ENCODE measurements at places on chromosomes 7 and 10.

- DNase-seq = no peak
Measured at GRCh38 chr10:97659589-97659988, 19.1 kb downstream of the PI4K2A start.

- DNase-seq = no peak
Measured at GRCh38 chr7:14752301-14752700, 150.2 kb downstream of the DGKB start.

DNA sequence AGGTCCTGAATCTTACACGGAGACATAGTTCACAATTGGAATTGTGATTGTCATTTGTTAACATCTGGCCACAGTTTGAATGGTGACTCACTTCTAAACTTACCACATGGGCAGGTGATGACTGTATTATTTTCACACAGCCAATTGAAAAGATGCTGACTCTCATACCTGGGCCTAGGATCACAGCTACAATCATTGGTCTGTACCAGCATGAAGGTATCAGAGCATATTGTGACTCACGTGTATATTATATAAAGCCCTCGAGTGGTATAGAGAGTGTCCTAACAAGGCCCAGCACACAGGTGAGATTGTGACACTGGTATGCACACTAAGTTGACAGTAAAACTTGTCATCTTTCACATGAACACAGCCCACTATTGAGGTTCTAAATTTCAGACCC, 9.4 kb upstream of the ZNF107 start:
- DNase-seq = no peak

DNA sequence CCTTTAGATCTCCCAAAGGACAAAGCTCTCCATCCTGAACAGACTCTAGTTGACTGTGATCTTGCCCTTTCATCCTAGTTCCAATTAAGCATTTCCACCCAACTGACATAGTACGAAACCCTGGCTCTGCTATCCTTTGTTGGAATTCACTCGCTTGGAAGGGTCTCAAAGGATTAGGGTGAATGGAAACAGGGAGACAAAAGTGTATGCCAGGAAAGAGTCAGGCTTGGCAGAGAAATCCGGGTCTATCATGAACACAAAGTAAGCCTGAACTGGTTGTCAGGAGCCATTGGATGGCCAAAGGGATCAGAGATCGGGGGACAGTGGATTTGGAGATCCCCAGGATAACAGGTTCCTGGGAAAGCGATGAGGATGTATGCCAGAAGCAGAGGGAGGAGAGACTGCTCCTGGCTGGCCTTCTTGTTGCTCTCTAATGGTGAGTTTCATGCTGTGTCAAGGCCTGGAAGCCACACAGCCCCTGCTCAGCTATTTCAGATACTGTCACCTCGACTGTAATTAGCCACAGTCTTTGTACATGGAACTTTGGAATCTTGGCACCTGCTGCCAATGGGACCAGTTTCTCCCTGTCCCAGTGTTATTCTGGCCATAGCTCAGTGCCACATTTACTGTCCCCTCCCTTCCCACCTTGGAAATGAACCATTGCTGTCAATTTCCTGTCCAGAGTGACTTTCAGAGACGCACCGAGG, 1168.7 kb upstream of the AUTS2 start:
- no peak for DNase-seq

- no peak for DNase-seq
Measured at GRCh38 chr7:125654076-125654475, 724.5 kb upstream of the POT1 start.

- DNase-seq = no peak
Measured at GRCh38 chr7:128831994-128832879, 2.0 kb downstream of the FLNC start.

GRCh38 chr10:637221-637620, 52.2 kb downstream of the DIP2C start:
- no peak for DNase-seq

GRCh38 chr7:34073676-34074075, 168.3 kb downstream of the BMPER start:
- DNase-seq = no peak

GRCh38 chr7:152519290-152519689, 83.5 kb upstream of the KMT2C start:
- DNase-seq = no peak

DNA sequence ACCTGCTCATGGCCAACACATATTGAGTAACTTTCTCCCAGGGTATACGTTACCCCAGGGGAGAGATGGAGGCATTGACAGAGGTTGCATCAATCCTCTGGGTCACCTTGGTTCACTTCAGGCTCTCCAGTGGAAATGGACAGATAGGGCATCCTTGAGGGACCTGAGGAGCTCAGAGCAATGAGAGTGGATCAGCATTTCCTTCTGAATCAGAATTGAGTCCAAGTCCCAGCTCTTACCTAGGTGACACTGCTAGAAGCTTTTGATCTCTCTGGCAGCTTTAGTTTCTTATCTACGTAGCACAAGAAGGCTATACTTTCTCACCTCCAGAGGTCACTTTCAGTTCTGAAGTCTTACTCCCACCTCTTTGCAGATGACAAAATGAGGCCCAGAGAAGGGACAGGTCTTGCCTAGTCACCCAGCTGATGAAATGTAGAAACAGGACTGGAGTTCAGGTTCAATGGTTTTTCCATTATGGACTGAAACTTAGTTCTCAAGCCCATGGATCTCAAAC, 35.2 kb downstream of the PANK1 start:
- DNase-seq = no peak

GRCh38 chr10:68925489-68925888, 24.4 kb downstream of the DDX50 start:
- DNase-seq = no peak

DNA sequence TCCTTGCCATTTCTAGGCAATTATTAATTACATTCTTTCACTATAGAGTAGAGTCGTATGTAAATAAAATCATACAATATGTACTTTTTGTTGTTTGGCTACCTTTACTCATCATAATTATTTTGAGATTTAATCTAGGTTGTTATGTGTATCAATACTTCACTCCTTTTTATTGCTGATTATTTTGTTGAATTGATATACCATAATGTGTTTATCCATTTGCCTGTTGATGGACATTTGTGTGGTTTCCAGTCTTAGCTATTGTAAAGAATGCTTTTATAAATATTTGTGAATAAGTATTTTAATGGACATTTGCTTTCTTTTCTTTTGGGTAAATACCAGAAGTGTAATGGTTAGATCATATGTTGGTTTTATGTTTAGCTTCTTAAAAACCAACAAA, 174.0 kb downstream of the RAMP3 start:
- no peak for DNase-seq

- no peak for DNase-seq
Measured at GRCh38 chr10:72061491-72061890, 26.9 kb downstream of the SPOCK2 start.

- no peak for DNase-seq
Measured at GRCh38 chr7:19754521-19755116, 18.8 kb downstream of the TMEM196 start.

DNA sequence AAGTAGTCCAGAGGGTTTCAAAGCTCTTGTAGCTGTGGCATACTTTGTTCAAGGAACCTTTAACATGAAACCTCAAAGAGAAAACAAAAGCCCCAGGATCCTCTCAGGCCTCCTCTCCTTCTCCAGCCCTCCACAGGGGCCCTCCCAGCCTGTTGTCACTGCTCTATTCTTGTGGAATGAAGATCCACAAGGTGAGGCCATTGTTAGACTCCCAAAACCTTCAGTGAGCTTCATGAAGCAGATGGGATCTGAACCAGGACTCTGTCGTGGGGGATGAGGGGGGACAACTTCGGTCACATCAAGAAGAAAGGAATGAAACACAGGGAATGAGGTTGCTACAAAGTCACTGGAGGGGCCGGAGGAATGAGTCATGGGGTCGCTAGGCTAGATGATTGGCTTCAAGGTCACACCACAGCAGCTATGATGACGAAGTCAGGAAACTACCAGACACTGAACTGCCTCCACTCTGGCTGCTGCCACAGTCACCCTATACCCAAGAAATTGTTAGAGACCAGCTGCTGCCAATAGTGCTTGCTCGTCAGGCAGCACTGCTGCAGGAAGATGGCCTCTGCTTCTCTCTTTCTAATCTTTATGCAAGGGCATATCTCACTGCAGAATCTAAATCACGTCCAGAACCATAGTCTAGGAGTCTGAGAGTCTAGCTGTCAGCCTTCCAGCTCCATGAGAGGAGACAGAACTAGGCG, 208.8 kb downstream of the HIBADH start:
- DNase-seq = peak; percentile 41

- no peak for DNase-seq
Measured at GRCh38 chr10:17134737-17135260, 5.2 kb upstream of the CUBN start.

GRCh38 chr7:134792968-134793367, 13.5 kb downstream of the CALD1 start:
- DNase-seq = no peak

DNA sequence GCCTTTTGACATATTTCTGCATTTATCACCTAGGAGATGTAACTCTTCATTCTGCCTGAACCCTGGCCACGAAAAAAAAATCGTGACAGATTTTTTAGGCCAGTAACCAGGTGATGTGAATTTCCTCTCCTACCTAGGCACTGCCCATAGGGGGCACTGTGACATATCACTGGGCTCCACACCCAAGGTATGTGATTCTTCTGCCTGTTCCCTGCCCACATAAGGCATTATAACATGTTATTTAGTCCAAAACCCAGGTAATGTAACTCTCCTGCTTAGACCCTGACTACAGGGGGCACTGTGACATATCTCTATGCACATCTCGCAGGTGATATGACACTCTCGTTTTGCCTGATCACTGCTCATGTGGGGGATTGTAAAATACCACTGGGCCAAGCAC, 29.5 kb upstream of the ZNF107 start:
- no peak for DNase-seq

DNA sequence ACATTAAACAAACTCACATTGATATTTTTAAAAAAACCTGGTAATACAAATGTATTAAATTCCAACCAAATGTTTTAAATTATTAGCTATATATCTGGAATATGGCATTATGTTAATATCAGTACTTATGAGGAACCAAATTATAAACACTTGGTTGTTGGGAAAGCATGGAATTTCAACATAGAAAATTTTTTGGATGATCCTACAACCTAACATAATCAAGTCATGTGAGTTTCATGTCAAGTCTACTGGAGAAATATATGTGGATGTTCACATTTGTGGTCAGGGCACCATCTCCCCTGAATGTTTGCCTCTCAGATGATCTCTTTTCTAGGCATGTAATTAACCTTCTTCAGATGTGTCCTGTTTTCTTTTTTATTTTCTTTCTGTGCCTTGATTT, 5.2 kb upstream of the POT1 start:
- DNase-seq = no peak

- no peak for DNase-seq
Measured at GRCh38 chr7:131621652-131622051, 65.2 kb upstream of the PODXL start.

- DNase-seq = no peak
Measured at GRCh38 chr10:63084690-63085382, 48.3 kb upstream of the NRBF2 start.

- DNase-seq = no peak
Measured at GRCh38 chr10:124066781-124067714, 26.4 kb downstream of the CHST15 start.

DNA sequence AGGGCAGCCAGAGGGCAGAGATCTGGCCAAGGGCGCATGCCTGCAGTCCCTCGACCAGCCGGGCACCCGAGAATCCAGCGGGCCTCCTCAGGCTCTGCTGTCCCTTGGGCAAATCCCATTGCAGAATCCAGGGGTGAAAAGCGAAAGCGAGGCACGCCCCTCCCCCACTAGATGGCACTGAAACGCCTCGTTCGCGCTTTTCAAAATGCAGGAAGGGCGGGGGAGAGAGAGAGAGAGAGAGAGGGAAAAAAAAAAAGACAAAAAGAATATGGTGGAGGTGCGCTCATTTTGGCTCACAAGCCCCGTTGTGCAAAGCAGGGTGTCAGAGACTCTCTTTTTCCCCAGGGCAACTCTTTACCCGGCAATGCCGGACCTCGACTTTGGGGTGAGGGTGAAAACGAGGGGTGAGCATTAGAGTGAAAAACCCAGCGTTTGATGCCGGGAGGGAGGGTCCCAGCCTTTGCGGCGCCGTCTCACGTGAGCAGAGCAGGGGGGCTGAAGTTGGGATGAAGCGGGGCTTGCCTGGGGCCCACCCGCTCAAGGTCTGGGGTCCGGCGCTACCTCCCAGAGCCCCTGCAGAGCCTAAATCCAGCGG, 2.5 kb upstream of the TMEM178B start:
- no peak for DNase-seq

DNA sequence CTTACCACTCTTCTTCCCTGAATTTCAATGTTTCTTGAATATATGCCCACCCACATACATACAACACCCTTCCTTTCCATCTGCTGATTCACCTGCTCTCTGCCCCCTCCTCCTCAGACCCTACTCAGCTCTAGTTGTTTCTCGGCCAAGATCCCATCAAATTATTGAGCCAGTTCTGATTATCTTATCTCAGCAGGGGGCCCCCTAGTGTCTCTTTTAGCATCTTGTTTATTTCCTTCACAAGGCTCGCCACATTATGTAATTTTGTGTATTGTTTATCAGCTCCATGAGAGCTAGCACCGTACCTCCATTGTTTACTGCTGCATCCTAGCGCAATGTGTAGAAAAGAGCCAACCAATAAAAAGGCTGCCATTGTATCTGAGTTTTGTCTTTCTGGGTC, 71.9 kb downstream of the FAM13C start:
- DNase-seq = no peak

- DNase-seq = no peak
Measured at GRCh38 chr10:127855591-127855881, 37.2 kb downstream of the CLRN3 start.

GRCh38 chr7:41709621-41710020, 6.7 kb upstream of the INHBA start:
- peak; percentile 85 for DNase-seq

- no peak for DNase-seq
Measured at GRCh38 chr10:24255115-24255880, 46.4 kb downstream of the KIAA1217 start.

GRCh38 chr10:1706711-1707110, 30.6 kb downstream of the ADARB2 start:
- DNase-seq = no peak

GRCh38 chr10:101126684-101127628, 4.1 kb upstream of the TLX1 start:
- DNase-seq = no peak

DNA sequence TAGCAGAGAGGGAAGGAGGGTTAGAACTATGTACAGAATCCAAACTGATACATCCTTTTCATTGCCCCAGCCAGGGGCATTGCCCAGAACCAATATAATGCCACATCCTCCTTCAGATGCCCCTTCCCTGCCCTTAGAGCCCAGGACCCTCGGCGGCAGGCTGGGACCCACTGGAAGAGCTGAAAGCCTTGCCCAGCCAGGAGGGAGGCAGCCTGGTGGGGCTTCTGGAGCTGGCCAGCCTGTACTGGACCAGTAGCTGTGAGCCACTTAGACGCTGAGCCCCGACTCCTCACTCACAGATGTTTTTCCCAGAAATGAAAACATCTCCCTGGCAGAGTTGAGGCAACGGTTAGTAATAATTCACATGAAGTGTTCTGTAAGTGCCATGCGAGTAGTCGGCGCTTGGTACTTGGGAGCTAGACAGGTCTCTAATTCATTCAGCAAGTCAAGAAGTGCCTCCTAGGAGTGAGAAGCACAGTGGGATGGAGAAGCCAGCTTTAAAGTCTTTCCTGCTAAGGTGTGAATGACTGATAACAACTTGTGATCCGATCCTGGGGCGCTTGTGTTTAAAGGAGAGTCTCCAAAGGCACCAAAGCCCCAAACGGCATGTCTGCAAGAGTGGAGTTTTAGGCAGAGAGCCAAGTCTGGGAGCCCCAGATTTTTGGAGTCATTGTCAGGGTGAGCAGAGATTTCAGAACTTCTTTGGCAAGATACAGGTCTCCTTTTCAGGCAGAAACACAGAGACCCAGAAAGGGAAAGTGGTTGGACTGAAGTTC, 9.8 kb downstream of the VSIR start:
- no peak for DNase-seq
